ENCODE measurements at places on chromosomes 5 and 9.

GRCh38 chr9:97853844-97854695 is 1.0 kb downstream of the FOXE1 start:
- DNase-seq, result no peak

DNA sequence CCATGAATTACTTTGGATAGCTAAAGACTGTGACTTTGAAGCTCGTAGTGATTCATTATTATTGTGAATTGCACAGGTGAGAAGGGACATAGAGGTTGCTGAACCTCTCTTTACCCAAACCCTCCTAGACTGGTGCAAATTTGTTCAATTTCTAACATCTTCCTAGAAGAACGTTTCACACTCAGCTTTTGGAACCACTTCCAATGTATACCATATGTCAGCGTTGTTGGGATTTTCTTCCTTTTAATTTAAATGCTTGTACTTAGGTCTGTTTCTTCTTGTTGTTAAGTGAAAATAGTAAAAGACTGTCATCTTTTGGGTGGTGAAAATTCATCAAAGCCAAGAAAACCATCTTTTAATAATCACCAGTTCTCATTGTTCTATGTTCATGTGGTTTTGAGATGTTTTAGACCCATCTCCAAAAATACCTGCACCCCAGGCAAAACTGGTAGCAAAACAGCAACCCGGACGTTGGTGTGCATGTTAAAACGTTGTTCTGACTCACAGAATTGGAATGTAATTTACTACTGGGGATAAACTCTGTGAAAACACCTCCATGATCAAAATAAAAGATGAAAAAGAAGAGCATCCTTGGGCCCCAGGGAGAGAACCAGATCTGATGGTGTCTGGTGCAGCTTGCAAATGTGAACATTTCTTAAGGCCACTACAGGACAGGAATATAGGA is 238.3 kb downstream of the NPR3 start:
- no peak for DNase-seq

DNA sequence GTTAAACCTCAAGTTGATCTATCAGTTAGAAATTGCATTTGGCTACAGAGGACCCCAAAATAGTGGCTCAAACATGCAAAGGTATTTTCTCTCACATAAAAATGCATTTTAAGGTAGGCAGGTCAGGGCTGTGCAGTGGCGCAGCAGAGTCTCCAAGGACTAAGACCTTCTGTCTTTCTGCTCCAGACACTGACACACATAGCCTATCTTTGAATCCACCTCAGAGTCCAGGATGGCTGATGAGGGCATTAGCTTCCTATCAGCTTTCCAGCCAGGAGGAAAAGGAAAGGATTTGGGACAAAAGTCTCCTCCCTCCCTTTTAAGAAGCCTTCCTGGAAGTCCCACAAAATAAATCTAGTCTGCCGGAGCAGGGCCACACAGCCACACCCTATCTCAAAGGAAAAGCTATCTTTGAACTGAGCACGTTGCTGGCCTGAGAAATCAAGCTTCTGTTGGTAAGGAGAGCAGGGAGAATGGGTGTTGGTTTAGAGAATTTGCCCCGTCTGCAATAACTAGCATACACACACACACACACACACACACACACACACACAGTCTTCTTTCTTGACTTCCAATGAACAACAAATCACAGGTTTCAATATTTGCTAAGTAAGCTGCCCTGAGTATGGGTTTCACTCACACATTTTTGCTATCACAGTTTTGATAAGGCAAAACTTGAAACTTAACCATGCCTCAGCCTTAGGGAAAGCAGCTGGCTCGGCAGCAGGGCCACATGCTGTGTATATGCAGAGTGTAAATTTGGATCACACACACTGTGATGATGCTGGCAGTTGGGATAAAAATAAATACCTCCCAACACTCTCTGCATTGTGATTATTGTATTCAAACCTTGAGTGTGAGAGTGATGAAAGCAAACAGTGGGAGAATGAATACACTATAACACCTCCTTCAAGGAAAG is 116.6 kb upstream of the MAP3K1 start:
- no peak for DNase-seq

GRCh38 chr9:120694559-120694958 is 19.7 kb downstream of the MEGF9 start:
- no peak for DNase-seq

DNA sequence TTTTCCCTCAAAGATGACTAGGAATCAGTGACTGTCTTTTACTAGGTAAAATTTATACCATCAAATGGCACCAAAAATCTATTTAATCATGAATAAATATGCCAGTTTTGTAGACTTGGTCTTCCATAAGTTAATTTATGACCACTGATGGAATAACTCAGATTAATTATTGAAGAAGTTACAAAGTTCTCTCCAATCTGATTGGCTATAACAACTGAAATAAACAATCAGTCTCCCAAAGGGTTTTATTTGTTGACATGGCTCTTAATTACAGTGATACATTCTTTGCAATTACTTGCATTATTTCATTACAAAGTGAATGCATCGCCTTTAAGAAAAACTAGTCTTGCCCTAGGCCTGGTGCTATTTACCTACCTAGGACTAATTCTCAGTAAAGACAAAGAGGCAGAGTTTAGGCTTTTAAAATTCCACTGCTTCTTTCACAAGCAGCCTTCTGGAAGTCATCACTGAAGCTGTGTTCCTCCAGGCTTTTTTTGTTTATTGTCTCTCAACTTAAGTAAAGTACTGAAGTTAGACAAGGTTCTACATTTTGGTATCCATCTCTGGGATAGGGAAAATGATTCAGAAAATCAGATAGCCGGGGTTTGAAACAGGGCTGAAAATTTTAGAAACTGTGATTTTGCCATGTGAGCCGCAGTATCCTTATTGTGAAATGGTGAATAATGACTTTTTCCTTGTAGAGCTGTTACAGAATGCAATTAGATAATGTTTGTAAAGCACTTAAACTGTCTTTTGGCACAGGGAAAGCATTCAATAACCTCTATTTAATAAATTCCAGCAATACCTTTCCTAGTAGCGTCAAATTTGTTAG is 2.5 kb downstream of the STOM start:
- no peak for DNase-seq

GRCh38 chr9:121399883-121400607 is 30.0 kb upstream of the STOM start:
- DNase-seq, result no peak

GRCh38 chr5:167479779-167480178 is 811.7 kb upstream of the WWC1 start:
- DNase-seq, result no peak

Measured in activated T-helper 1 cell treated with Interleukin-2 at 50 U/mL for 16 hours (primary cell).